ENCODE measurements at places on chromosomes 2 and 18.

- DNase-seq, result no peak
Measured at GRCh38 chr2:128996078-128996477, 677.4 kb upstream of the HS6ST1 start.

DNA sequence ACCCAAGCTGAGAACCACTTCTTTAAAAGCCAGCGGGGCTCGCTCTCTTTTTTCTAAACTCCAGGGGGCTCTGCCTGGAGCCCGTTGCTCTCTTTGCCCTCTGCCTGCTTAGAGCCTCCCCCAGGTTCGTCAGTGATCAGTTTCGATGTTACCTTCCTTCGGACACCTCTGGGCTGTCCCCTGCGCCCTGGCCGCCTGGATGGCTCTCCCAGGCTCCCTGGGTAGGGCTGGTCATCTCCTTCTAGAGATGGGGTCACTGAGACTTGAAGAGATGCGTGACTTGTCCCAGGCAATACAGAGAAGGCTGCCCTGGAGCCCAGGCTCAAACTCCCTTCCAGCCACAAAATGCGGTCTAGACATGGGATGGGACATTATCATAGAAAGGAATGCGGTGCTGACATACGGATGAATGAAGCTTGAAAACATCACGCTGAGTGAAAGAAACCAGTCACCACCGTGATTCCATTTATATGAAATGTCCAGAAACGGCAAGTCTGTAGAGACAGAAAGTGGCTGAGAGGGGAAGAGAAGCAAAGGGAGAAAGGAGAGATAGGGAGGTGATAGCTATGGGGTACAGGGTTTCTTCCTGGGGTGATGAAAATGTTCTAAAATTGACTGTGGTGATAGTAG is 14.6 kb downstream of the KCNF1 start:
- DNase-seq, result no peak

DNA sequence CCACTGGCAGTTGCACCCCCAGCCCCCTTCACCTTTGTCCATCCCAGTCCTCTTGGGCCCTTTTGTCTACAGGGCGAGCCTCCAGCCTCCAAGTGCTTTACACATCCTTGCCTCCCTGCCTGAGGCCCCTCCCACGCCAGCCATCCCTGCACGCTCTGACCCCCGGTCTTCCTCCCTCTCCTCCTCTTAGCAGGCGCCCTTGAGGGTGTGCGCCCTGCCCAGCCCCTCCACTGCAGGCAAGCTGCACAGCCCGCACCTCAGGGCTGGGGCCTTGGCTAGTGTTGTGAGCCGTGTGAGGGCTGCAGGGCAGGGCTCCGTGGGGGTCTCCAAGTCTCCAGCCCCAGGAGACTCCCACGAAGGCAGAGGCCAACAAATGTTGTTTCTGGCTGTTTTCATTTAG is 6.9 kb downstream of the BOK start:
- DNase-seq, result no peak

GRCh38 chr2:127811397-127812321 is 688 bp upstream of the WDR33 start:
- no peak for DNase-seq

DNA sequence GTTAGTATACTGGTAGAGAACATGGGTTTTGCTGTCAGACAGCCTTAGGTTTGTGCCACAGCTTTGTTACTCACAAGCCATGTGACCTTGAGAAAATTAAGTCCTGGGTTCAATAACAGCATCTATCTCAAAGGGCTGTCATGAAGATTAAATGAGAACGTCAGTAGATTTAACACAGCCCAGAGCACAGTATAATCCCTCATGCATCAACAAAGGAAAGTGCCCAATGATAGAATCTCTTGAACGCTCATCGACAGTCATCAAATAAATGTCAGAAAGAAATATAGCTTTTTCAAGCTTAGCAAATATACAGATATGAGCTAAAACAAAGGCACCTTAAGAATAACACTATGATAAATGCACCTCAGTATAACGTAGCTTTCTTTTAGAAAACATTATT is 22.3 kb downstream of the CUL3 start:
- DNase-seq, result no peak

DNA sequence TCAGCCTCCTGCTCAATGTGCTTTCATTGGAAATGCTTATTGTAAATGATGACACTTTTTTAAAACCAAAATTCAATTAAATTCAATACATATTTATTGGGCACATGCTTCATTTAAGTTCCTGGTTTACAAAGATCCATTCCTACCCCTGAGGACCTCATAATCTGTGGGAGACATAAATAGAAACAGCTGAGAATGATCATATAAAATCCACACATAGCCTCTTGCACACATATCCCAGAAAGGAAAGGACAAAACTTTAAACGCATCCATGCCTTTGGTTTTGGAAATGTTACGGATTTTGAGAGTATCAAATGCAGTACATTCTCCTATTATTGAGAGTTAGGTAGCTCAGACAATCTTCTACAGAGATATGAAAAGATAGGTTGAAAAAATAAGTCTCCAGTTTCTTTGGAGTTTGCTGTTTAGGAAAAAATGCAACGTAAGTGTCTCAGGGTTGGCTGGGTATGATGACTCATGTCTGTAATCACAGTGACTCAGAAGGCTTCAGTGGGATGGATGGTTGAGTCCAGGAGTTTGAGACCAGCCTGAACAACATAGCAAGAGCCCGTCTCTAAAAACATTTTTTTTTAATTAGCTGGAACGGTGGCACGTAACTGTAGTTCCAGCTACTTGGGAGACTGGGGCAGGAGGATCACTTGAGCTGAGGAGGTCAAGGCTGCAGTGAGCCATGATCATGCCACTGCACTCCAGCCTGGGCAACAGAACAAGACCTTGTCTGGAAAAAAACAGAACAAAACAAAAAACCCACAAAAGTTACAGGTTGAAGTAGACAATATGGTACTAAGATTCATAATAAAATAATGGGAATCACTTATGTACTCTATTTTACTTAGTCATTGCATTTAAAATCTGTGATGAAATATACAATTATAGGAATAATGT is 3.9 kb upstream of the PRELID3A start:
- no peak for DNase-seq

DNA sequence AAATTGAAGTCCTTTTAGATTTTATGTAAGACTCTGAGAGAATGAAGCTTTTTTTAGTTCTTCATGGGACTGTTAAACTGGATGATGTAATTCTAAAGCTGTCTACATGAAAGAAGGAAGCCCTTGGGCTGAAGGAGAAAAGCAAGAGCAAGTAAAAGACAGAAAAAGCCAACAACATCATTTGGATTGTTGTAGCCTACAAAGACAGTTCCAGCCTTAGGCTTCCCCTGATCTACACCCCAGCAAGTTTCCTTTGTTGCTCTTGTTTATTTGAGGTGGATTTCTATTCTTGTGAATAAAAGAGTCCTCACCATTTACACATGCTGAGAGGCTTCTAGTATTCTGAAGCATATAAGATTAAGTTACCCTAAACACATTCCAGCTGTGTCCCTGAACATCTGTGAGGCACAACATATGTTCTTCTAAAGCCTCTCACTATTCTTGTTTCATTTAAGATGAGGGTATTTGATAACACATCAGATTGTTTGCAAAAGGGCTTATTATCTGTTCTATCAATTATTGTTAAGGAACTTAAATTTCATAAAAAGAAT is 377.8 kb downstream of the LNPK start:
- DNase-seq, result no peak

DNA sequence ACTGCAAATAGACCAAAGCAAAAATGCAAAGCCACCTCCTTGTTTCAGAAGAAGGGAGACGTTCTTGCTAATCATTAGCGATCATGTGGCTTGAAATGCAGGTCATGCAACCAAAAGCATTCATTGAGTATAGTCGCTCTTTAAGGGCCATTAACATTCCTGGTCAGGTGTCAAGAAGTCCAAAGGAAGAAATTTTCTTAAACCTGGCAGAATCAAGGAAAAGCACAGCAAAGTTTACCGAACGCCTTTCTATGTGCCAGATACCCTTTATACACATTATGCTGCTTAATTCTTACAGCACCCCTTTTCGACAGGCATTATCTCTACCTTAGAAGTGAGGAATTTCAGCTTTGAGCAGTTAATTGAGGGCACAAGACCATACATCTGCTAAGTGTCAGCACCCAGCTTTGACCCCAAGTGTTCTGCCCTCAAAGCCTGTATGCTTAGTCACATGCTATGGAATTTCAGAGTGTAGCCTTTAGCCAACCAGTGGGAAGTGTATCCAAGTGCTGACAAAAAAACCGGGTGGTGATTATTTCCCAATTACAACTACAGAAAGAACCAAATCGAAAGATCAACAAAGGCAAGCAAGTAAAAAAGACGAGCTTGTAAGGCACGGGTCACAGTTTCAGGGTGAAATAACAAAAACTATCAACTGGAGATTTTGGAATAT is 70.8 kb downstream of the EPHA4 start:
- DNase-seq, result no peak

- peak; percentile 28 for DNase-seq
Measured at GRCh38 chr2:120344976-120345581, 857 bp upstream of the INHBB start.

- peak; percentile 24 for DNase-seq
Measured at GRCh38 chr18:44758861-44759631, 78.4 kb downstream of the SETBP1 start.

DNA sequence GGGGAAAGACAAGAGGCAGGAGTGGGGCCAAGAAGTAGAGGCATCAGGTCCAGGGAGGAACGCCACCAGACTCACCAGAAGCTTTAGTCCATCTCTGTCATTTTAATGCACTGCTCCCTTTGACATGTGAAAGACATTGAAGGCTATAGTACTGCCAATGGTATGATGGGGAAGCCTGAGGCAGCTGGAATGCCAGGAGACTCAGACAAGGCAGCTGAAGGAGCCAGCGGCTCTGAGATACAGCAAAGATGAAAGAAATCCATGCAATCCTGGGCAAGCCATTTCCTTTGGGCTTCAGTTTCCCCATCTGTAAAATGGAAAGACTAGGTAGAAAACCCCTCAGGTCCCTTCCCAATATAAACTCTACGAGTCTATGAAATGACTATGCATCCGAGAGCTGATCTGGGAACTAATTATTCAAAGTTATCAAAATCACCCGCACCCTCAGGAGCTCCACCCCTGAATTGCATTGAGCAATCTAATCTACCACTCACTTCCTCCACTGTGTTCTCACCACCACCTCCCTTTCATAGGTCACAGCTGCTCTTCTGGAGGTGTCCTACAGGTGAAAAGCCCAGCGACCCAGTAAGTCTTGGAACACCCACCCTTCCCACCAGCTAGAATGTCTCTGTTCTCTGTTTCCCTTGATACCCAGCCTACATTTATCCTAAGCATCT is 3.1 kb downstream of the CXCR2 start:
- peak; percentile 12 for DNase-seq

GRCh38 chr18:48058486-48058885 is 128.0 kb upstream of the SMAD2 start:
- DNase-seq, result no peak

- no peak for DNase-seq
Measured at GRCh38 chr2:237465515-237466148, 21.4 kb upstream of the MLPH start.

- peak; percentile 32 for DNase-seq
Measured at GRCh38 chr2:26847655-26848335, at the start of gene DPYSL5. Gene DPYSL5, plus strand, starts transcription at chr2:26848132. Its CDS starts 50,368 bp downstream, at chr2:26898500.

- DNase-seq, result no peak
Measured at GRCh38 chr2:132496555-132496954, 80.0 kb downstream of the GPR39 start.

DNA sequence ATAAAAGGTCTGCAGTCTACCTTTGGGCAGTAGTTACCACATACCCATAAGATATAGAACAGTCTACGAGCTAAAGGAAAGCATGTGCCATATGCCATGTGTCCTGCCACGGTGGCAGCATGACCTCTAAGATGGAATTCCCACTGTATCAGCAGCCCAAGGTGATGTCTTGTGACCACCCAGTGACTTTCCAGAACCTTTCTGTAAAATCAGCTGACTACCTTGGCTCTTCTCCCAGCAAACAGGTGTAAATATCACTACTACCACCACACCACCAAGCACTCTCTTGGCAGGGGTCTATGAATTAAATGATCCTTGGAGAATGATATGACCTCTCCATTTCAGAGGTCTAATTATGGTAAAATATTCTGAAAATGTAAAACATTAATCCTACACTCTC is 99.6 kb downstream of the METTL8 start:
- no peak for DNase-seq

DNA sequence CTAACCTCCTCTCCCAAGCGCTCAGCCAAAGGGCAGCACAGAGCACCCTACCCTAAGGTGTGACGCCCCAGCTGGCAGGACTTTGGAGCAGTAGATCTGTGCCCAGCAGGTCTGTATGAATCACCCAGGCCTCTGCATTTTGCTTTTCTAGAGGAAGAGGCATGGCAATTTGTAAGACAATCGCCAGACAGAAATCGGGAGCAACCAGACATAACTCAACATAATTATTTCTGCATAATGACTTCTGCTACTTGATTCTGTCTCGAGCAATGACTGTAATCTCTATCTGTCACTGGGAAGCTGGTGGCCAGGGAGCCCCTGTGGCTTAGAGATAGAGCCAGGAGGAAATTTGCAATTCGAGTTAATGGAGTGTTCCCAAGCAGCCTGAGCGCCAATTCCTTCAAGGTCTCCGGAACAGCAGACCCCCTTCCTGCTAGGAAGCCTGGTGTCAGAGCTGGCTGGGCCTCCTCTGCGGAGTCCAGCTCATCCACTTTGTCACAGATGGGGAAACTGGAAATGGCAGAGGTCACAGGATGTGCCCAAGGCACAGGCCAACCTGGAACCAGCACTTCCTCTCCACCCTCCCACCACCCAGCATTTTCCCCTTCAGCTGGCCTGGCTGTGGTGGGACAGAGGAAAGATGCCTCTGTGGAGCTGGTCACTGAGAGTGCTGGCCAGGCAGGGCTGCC is 55.0 kb downstream of the ODC1 start:
- DNase-seq, result no peak

DNA sequence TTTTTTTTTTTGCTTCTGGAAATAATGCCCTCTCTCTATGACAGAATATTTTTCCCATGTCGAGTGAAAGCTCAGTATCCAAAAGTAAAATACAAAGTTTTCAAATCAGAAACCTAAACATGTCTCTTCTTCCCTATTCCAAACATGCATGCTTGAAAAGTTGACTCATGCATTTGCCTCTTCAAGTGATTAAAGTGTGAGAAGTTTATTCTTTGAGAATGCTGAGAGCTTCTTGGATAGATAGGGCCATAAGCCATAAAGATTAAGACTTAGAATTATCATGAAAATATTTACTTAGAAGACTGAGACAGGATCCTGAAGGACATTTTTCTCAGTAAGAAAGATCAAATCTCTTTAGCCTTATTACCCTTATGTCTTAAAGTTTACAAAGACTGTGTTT is 98.6 kb upstream of the EPB41L5 start:
- no peak for DNase-seq

- no peak for DNase-seq
Measured at GRCh38 chr2:106847366-106847765, 38.6 kb downstream of the ST6GAL2 start.

DNA sequence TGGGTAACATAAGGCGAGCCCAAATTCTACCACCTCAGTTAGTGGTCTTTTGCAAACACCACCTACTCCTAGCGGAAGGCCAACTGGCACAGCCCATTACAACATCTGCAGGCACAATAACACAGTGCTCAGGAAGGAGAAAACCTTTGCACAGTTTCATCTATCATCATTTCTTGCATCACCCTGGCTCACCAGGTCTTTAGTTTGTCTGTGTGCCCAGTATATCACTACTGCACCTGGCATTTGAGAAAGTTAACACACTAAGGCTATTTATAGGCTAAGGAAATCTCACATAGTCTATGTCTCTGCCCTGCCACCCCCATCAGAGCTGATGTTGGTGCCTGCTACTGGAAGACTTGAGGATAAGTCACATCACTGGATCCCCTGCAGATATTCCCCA is 484.0 kb downstream of the SATB2 start:
- DNase-seq, result no peak
